DMS79 treated with DMSO at 0.1 percent for 48 hours (cell line): ENCODE measurements at places on chromosomes 1 and 21.
A peak's percentile ranks its signal among the peaks of the same experiment; 100 is the strongest.

- no peak for DNase-seq
Measured at GRCh38 chr1:184061396-184062003, 10.0 kb downstream of the TSEN15 start.

DNA sequence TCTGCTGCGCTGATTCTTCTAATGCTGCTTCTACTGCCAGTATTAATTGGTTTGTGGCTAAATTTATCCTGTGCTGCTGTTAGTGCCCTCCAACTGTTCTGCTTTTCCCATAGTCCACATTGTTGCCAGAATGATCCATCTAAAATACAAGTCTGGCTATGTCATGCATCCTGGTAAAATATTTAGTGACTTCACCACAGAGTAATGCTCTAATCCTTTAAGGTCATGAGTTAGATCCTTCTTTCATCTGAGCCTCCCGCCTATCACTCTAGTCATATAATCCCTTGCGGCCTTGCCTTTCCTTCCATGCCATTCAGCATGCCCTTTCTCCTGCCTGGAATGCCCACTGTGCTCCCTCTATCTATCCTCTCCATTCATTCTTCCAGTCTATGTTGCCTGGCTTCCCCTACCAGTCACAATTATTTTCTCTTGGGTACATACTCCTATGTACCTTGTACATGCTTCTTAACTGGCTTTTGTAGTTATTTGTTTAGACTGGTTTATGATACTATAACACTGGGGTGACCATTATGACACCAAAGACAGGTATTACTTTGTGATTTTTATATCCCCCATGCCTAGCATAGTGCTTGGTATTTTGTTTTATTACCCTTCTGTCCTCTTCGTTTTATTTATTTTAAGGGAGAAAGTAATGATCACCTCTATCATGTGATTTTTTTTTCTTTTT lies 144.0 kb downstream of the MAGI3 start:
- no peak for DNase-seq

GRCh38 chr1:154856049-154856448 lies 14.0 kb downstream of the KCNN3 start:
- DNase-seq: peak; percentile 33

- DNase-seq: no peak
Measured at GRCh38 chr1:90135286-90135685, 140.4 kb downstream of the ZNF326 start.

GRCh38 chr1:79808816-79809475 lies 802.4 kb upstream of the ADGRL4 start:
- no peak for DNase-seq

DNA sequence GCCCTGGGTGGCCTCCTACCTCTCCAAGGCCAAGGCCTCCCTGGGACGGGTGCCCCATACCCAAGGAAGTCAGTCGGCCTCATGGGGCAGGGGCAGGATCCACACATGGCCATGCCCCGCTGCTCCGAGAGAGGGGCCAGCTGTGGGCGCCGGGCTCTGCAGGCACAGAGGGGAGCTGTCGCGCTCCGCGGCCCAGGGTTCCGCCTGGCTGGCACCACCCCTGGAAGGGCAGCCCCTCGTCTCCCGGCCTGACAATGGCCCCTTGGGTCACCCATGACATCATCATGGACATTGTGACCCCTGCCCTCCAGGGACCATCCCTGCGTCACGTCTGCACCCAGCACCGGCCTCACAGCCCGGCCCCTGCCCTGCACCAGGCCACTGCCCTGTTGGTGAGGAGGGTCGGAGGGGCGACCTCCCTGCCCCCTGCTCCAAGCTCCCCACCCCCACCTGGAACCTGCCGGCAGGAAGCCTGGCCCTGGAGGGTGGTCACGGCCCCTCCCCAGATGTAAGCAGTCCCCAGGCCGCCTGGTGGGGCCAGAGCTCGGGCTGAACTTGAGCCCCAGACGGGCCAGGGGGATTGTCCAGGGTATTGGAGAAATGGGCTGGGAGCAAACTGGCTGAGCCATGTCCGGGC lies 5.8 kb downstream of the TTLL10 start:
- no peak for DNase-seq

GRCh38 chr1:226737819-226738420 lies 1.2 kb downstream of the ITPKB start:
- DNase-seq: peak; percentile 62

- no peak for DNase-seq
Measured at GRCh38 chr1:24775916-24776315, 30.7 kb downstream of the CLIC4 start.

GRCh38 chr1:175268720-175269119 lies 76.1 kb upstream of the KIAA0040 start:
- DNase-seq: no peak

DNA sequence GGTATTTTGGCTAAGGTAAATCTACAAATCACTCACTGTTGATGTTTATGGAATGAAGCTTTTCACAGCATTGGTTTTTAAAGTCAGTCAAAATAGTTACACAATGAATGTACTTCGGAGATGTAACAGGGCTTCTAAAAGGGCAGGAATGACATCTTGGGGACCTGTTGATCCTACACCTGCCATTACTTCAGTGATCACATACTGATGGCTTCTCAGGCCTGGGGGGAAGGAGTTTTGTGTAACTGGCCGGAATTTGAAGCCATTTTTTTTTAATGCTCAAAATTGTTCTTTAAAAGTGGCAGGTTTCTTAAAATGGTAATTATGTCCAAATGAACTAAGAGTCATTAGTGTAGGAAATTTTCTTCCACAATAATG lies 11.2 kb downstream of the RPL5 start:
- no peak for DNase-seq

GRCh38 chr1:30253807-30254440 lies 469.5 kb downstream of the MATN1 start:
- DNase-seq: no peak

GRCh38 chr1:19481826-19482398 lies 3.4 kb downstream of the CAPZB start:
- DNase-seq: no peak

DNA sequence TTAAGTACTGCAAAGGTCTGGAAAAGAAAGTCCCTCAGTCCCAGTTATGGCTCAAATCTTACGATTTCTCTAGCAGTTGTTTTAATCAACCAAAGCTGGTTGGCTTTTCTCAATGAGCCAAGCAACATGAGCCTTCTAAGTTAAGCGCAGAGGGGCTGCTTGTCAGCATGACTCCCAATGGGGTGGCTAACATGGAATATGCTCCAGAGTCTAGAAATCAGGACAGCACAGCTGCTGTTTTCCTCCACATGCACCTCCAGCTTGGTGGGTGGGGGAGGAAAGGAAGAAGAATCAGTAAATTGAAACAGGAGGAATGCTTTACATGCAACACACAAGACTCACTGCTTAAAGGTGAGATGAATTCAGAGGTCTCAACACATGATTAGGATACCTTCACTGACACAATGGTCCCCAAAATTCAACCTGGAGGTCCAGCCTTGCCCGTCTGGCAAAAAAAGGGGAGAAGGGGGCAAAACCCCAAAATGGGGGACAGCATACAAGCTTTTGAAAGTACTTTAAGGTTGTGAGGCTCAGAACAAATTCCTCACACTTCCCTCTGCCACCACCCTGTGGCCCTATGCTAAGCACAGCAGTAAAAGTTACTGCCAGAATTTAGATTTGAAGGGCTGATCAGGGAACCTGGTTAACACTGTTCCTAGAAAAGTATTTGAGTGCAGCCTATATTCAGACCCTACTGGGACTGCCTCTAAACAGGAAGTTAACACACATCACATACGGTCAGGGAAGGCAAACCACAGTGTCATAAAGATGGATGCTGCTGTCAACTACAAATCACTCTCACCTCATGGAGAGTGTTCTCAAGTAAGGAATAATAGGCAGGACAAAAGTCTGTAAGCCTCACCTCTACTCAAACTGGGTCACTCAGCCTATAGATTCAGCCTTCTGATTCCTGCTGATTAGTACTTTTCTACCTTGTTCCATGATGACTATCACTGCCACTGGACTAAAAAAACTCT lies 2.6 kb downstream of the GATAD2B start:
- DNase-seq: no peak

DNA sequence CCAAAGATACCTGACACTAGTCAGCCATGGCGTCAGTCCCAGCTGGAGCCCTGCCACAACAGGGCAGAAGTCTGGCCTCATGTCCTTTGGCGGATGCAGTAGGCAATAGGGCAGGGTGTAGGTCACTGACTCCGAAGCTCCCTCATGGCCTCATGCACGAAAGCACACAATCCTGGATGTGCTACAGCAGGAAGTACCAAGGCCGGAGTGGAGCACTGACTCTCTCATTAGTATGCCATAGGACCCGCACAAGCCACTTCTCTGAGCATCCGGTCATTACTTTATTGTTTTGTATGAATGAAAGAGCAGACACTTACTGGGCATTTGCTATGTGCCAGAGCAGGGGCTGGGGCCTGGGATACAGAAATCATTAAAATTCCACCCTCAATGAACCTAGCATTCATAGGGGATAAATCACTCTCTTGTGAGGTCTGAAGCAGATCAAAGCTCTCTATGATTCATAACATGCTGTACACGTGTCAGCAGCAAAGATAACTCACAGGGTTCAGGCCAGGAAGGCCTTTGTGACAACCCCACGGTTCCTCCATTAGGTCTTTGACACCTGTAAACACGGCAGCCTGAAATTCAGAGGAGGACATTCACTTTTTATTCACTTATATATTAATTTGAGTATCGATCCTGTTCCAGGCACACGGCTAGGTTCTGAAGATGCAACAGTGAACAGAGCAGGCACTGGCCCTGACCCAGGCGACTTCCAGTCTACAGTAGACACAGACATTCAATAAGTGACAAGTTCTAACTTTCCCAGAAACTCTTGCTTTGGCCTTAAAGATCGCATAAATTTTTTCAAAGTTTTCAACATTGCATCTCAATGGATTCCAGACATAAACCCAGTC lies 357.9 kb upstream of the USP24 start:
- no peak for DNase-seq

GRCh38 chr1:57922130-57922529 lies 498.3 kb upstream of the DAB1 start:
- DNase-seq: no peak

DNA sequence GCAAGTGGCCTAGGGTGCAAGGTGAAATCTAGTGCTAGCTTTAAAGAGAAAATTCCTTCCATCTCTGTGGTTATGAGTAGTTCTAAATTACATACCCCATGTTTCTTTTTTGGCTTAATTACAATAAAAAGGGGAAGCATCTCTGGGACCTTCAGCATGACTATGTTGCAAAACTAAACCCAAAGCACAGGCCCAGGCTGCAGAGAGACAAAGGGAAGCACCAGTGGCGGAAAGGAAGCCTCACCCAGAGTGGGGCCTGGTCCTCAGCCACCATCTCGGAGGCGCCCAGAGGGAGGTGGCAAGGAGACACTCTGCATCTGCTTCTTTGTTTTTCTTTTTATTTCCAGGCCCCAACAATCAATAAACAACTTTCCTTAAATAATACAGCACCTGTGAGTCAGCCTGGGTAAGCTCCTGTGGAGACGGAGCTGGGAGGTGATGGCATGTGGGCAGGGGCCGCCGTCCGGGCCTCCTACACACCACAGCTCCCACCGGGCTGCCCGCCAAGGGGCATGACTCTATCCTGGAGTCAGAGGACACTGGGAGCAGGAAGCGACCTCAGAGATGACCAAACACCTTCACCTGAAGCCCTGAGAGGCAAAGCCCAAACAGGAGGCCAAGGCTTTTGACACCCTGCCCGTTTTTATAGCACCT lies 21.7 kb downstream of the ITPKB start:
- no peak for DNase-seq

- DNase-seq: no peak
Measured at GRCh38 chr1:225868631-225869330, 13.4 kb downstream of the TMEM63A start.

- no peak for DNase-seq
Measured at GRCh38 chr21:28827422-28827821, 165.3 kb downstream of the LTN1 start.

DNA sequence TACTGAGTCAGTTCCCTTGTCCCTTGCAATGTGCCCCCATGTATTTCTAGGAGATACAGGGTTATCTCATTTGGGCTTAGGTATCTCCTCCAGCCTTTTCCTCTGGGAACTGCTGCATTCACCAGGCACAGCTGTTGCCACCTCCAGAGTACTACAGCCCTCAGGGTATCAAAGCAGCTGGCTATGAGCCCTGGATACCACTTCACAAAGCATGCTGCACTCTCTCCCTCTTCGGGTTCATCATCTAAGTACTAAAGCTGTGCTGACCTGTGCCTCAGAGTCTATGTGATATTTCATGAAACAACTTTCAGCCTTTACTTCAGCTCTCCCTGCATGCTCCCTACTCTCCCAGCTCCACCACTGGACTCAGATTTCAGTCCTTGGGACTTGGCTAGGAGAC lies 62.3 kb downstream of the CCDC185 start:
- DNase-seq: peak; percentile 48

- DNase-seq: no peak
Measured at GRCh38 chr1:87598429-87598828, 269.7 kb downstream of the LMO4 start.

DNA sequence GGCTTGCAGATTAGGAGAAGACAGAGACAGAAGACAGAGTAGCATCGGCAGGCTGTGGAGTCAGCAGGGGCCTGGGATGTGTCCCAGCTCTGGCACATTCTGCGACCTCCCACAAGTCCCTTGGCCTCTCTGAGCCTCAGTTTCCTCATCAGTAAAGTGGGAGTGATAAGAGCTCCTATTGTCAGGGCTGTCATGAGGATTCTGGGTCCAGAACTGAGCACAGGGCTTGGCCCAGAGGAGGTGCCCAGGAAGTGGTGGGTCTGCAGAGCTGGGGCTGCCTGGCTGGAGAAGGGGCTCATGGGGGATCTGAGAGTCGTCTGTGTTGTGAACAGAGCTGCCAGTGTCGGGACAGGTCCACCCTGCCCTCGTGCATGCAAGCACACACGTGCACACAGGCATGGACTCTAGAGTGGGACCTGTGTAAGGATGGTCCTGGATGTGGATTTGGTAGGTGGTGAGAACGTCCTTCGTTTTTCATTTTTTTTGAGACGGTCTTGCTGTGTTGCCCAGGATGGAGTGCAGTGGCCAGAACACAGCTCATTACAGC lies 262.9 kb downstream of the PTPRU start:
- DNase-seq: no peak

DNA sequence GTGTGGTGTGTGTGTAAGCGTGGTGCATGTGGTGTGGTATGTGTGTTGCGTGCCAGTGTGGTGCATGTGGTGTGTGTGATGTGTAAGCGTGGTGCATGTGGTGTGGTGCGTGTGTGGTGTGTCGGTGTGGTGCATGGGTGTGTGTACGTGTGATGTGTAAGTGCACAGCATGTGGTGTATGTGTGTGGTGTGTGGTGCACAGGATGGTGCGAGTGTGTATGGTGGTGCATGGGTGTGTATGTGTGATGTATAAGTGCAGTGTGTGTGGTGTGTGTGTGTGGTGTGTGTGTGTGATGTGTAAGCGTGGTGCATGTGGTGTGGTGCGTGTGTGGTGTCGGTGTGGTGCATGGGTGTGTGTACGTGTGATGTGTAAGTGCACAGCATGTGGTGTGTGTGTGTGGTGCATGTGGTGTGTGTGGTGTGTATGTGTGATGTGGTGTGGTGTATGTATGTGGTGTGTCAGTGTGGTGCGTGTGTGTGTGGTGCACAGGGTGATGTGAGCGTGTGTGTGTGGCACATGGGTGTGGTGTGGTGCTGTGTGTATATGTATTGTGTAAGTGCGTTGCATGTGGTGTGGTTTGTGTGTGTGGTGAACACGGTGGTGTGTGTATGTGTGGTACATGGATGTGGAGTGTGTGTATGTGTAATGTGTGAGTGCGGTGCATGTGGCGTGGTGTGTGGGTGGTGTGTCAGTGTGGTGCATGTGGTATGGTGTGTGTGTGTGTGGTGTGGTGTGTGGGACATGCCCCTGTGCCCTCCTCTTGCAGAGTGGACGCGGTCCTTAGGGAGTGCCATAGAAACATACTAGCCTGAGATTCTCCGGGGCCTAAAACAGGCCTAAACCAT lies 1.1 kb upstream of the C2CD2 start:
- DNase-seq: no peak

GRCh38 chr1:3672231-3672970 lies 20.1 kb downstream of the TP73 start:
- DNase-seq: no peak
